ENCODE measurements at places on chromosomes 4 and X. TPM values are rescaled to one million over a fixed set of nuclear protein-coding genes. Genes with fewer than 3 reads are reported as not detected.

- DNase-seq, result no peak
Observed at GRCh38 chr4:15575966-15576365, 79.2 kb downstream of the FBXL5 start.

- DNase-seq, result no peak
Observed at GRCh38 chrX:21991504-21991903, 40.6 kb upstream of the PHEX start.

DNA sequence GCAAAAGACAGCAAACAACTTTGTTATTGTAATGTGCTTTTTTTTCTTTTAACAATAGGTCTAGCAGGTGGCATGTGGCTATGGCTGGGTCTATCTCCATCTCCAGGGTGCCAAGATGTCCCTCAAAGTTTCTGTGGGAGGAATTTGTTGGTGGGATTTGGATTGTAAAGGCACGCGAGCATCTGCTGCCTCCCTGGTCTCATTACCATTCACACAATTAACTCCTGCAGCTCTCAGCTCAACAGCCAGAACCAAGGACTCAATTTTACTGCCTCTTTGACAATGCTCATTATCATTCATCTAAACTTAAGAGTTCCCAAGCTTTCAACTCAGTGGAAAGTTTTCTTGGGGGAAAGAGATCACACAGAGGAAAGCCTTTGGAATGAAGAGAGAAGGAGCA, 10.9 kb upstream of the PCDH18 start:
- no peak for DNase-seq

GRCh38 chrX:103999234-103999633, 14.3 kb downstream of the H2BW1 start:
- DNase-seq, result no peak

- DNase-seq, result no peak
Observed at GRCh38 chr4:15989424-15989823, 26.4 kb upstream of the FGFBP2 start.

DNA sequence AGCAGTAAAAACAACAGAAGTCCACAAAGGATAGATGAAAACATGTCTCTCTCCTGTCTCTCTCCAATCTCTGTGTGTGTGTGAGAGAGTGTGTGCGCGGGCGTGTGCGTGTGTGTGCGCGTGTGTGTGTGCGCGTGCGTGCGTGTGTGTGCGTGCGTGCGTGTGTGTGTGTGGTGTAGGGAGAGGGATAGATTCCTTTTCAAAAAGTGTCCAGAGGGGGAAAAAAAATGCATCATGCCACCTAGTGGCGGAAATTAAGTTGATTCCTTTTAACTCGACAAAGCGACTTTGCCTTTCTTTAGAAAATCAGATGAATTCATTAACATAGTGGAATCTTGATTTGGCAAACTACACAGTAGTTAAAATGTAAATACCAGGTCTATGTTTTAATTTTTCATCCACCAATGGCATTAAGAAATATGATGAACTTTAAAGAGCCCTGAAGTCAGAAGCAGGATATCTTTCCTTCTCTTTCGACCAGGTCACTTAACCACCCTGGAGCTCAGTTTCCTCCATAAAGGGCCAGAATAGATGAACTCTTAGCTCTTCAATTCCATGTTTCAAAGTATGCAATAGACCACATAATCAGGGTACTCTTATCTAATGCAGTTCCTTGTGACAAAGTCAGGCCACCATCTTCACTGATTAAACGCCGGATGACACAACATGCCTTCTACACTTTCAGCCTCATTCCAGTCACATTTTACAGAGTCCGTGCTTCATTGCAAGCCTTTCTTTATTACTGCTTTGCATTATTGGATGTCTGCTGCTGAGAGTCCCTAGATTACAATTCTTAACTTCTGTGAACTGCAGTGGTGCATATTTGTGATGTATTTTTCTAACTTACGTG, 162.8 kb downstream of the FBXO8 start:
- peak; percentile 91 for DNase-seq

The ZNF630 gene
- 2.0 TPM for total RNA-seq

The IL2 gene
- not detected for total RNA-seq

The C4orf36 gene
- 0.81 TPM for total RNA-seq

The PABPC1L2A gene
- not detected for total RNA-seq

The GLOD5 gene
- not detected for total RNA-seq
